Kidney (tissue), 22 donors: ENCODE measurements at places on chromosomes 2 and 18. TPM values are rescaled to one million over a fixed set of nuclear protein-coding genes. Genes with fewer than 3 reads are reported as not detected.

DNA sequence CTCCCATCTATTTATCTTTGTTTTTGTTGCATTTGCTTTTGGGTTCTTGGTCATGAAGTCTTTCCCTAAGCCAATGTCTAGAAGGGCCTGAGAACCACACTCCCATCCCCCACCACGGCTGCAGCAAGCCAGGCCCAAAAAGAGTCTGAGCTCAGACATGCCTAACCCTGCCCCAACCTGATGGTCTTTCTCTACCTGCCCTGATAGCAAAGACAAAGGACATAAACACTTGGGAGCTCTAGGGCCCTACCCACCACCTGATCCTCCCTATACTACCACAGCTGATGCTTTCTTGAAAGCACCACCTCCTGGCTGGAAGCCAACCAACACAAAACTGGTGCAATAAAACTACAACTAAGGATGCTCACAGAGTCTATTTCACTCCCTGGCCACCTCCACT lies 233.4 kb downstream of the WDR7 start:
- DNase-seq, result no peak
- no peaks in the 10 kb centered on the region for H3K27me3 ChIP-seq
- H3K4me1 ChIP-seq, result no peaks in the 10 kb centered on the region
- H3K4me3 ChIP-seq, result no peak overlapping the region
- no peaks in the 10 kb centered on the region for H3K36me3 ChIP-seq

The POTEI gene
- polyA plus RNA-seq, result not detected

- H3K4me1 ChIP-seq, result peaks cover 17% of the 10 kb centered on the region
- H3K27me3 ChIP-seq, result no peaks in the 10 kb centered on the region
- peak; percentile 59 for DNase-seq
- H3K4me3 ChIP-seq, result peak overlapping the region; percentile 68
These were observed 925 bp downstream of the SOS1 start for GRCh38 chr2:39119732-39120520.

GRCh38 chr18:55918444-55918843 lies 330.5 kb upstream of the TCF4 start:
- H3K27me3 ChIP-seq, result no peaks in the 10 kb centered on the region
- no peaks in the 10 kb centered on the region for H3K4me1 ChIP-seq
- H3K36me3 ChIP-seq, result no peaks in the 10 kb centered on the region
- DNase-seq, result peak; percentile 18
- H3K4me3 ChIP-seq, result no peak overlapping the region

DNA sequence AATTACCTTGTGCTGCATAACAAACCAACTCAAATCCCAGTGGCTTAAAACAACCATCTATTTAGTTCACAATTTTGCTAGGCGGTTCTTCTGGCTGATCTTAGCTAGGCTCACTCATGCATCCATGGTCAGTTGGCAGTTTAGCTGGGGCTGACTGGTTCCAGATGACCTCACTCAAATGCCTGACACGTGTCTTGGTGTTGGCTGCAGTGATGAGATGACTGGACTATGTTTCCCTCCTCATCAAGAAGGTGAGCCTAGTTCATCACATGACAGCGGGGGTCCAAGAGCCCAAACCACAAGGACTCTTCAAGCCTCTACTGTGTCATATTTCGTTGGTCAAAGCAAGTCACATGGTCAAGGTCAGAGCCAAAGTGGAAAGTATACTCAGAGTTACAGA lies 42.7 kb upstream of the ACTR3 start:
- H3K27ac ChIP-seq, result no peak overlapping the region
- H3K36me3 ChIP-seq, result no peaks in the 10 kb centered on the region
- no peak overlapping the region for H3K4me3 ChIP-seq
- no peaks in the 10 kb centered on the region for H3K4me1 ChIP-seq

DNA sequence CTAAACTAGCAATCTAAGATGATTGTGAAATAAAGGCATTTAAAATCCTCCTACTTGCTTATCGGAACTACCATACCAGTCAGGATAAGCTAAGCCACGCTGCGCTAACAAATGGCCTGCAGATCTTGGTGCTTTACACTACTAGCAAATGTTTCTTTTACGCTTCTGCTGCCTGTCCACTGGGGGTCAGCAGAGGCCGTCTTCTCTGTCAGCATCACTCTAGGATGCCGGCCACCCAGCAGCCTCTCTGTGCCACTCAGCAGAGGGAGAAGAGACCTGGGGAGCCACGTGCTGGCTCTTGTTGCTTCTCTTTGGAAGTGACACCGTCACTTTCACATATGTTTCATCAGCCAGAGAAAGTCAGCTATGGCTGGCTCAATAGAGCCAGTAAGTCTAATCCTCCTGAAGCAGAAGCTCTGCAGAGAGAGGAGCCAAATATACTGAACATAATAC lies 36.6 kb downstream of the COPS8 start:
- no peaks in the 10 kb centered on the region for H3K4me1 ChIP-seq
- H3K4me3 ChIP-seq, result no peak overlapping the region
- H3K27me3 ChIP-seq, result no peaks in the 10 kb centered on the region
- H3K36me3 ChIP-seq, result no peaks in the 10 kb centered on the region
- peak; percentile 18 for DNase-seq

- H3K27me3 ChIP-seq, result no peaks in the 10 kb centered on the region
- DNase-seq, result peak; percentile 94
- H3K4me3 ChIP-seq, result peak within 1 kb of the TSS; percentile 42
- H3K36me3 ChIP-seq, result no peaks in the 10 kb centered on the region
- H3K27ac ChIP-seq, result no peak within 1 kb of the TSS
These were observed at the start of gene HK2 for GRCh38 chr2:74833418-74834233. HK2 (plus strand) TSS chr2:74834127; CDS start chr2:74834581, 454 bp downstream.

The ZNF385B gene
- polyA plus RNA-seq, result 5.9 TPM

- H3K4me1 ChIP-seq, result peaks cover 16% of the 10 kb centered on the region
- H3K27ac ChIP-seq, result no peak overlapping the region
- no peak for DNase-seq
- H3K27me3 ChIP-seq, result no peaks in the 10 kb centered on the region
- H3K4me3 ChIP-seq, result no peak overlapping the region
These were observed 60.7 kb downstream of the INPP4A start for GRCh38 chr2:98505311-98505808.

DNA sequence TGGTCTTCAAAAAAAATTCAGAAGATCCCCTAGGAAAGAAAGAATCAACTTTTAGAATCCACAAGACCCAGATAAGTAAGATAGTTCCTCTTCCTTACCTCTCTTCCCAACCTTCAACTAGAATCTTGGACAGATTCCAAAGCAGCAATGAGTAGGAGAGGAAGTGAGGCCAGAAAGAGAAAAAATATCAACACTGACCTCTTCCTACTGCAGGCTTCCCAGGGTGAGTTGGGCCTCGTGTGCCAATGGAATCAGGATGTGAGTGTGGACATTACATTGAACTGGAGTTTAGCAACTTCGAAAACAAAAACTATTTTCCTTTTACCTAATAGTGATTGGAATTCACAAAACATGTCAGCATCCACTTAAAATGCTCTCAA lies 102.5 kb upstream of the PIEZO2 start:
- no peaks in the 10 kb centered on the region for H3K4me1 ChIP-seq
- DNase-seq, result no peak
- no peak overlapping the region for H3K27ac ChIP-seq
- no peaks in the 10 kb centered on the region for H3K36me3 ChIP-seq

DNA sequence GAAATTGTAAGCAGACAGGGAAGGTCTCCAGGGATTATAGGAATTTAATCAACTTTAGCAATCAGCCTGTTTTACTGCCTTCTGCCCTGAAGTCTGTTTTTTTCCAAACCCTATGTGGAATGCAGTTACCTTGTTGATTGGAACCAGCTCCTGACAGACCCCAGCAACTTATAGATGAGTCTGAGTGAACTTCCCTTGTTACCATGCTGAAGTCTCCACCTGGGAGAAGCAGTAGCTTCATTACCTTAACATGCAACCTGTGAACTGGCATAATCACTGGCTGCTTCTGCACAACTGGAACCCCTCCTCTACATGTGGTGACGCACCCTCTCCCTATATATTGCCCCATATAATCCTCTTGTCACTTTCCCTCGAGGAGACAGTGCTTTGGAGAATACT lies 226.3 kb upstream of the SPOPL start:
- DNase-seq, result no peak
- H3K27me3 ChIP-seq, result no peaks in the 10 kb centered on the region
- H3K27ac ChIP-seq, result no peak overlapping the region
- peaks cover 4% of the 10 kb centered on the region for H3K4me1 ChIP-seq
- no peaks in the 10 kb centered on the region for H3K36me3 ChIP-seq
- no peak overlapping the region for H3K4me3 ChIP-seq

The ASTL gene
- polyA plus RNA-seq, result not detected

GRCh38 chr2:109451671-109452070 lies 162.1 kb downstream of the SEPTIN10 start:
- H3K27me3 ChIP-seq, result no peaks in the 10 kb centered on the region
- H3K27ac ChIP-seq, result no peak overlapping the region
- H3K36me3 ChIP-seq, result no peaks in the 10 kb centered on the region

GRCh38 chr2:140891614-140892212 lies 1239.1 kb downstream of the LRP1B start:
- no peak for DNase-seq
- H3K27me3 ChIP-seq, result no peaks in the 10 kb centered on the region
- H3K4me1 ChIP-seq, result no peaks in the 10 kb centered on the region

DNA sequence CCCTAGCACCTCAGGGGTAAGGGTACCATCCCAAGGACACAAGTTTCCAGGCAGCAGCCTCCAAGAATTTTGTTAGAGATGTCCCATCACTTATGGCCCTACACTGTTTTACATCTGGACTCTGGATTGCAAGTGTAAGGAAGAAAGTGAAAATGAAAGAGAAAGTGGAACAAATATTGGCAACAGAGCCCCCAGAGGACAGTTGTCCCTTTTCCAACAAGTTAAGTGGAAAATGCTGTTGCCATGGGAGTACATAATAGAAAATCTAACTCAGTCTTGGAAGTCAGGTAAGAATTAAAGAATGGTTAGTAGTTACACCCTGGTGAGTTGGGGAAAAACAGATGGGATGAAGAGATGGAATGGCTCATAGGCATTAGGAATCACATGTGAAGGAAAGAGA lies 50.6 kb downstream of the TTC21B start:
- no peak for DNase-seq
- no peaks in the 10 kb centered on the region for H3K27me3 ChIP-seq
- no peak overlapping the region for H3K4me3 ChIP-seq
- H3K36me3 ChIP-seq, result peaks cover 18% of the 10 kb centered on the region
- H3K27ac ChIP-seq, result peak overlapping the region; percentile 2
- peaks cover 2% of the 10 kb centered on the region for H3K4me1 ChIP-seq

DNA sequence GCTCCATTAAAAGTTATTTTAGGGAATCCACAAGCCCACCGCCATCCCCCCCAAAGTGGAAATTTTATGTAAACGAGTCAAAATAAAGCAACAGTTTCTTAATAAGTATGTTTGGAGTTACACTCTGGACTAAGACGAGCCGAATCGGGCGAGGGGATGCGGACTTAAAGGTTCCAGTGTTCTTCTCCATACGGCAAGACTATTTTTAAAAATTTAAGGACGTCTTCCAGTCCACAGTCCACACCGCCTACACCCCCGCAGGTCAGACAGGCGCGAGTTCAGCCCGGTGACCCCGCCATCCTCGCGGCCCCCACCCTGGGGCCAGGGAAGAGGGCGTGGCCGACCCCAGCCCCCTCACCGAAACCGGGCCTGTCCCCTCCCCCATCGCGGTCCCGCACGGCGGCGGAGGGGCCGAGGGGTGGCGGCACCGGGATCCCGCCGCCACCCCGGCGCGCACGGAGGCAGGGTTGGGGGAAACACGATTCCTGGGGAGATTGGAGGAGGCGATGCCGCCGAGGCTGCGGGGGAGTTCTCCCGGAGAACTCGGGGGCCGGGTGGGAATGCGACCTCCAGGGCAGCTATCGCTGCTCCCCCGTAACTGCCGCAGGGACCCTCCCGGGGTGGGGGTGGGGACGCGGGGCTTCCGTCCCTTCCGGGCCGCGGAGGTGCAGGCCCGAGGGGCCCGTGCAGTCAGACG lies 24.5 kb upstream of the SMAD7 start:
- no peaks in the 10 kb centered on the region for H3K27me3 ChIP-seq
- H3K36me3 ChIP-seq, result no peaks in the 10 kb centered on the region
- peak; percentile 69 for DNase-seq
- H3K27ac ChIP-seq, result peak overlapping the region; percentile 84
- H3K4me3 ChIP-seq, result peak overlapping the region; percentile 32
- H3K4me1 ChIP-seq, result peaks cover 6% of the 10 kb centered on the region

GRCh38 chr2:213315168-213315876 lies 31.1 kb downstream of the SPAG16 start:
- H3K36me3 ChIP-seq, result peaks cover 9% of the 10 kb centered on the region
- no peaks in the 10 kb centered on the region for H3K27me3 ChIP-seq
- no peak overlapping the region for H3K4me3 ChIP-seq
- no peak for DNase-seq

DNA sequence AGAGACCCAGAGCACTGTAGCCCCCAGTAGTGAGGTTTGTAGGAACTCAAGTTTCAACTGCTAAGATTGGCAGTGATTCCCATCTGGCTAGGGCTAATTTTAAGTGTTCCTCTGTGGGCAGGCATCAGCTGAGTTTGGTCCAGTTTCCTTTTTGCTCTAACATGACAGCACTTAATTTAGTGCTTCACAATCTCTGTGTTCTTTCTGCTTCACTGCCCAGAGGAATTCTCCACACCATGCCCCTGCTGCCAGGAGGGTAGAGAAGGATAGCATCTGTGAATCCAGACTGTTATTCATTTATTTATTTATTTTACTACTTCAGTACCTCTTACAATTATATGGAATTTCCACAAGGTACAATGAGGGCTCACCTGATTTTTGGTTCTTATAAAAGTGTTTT lies 549.9 kb upstream of the FSIP2 start:
- DNase-seq, result no peak
- no peaks in the 10 kb centered on the region for H3K27me3 ChIP-seq
- no peak overlapping the region for H3K4me3 ChIP-seq
- no peaks in the 10 kb centered on the region for H3K4me1 ChIP-seq
- no peak overlapping the region for H3K27ac ChIP-seq
